ENCODE measurements at places on chromosomes 11 and 22. TPM values are rescaled to one million over a fixed set of nuclear protein-coding genes. Genes with fewer than 3 reads are reported as not detected.

MOGAT2 gene
- total RNA-seq, result not detected

TPBGL gene
- total RNA-seq, result not detected

OVCH2 gene
- not detected for total RNA-seq

TRIM34 gene
- not detected for total RNA-seq

NNMT gene
- 1,040 TPM for total RNA-seq

GGTLC3 gene
- not detected for total RNA-seq

PRSS23 gene
- 184 TPM for total RNA-seq

PGA5 gene
- 2.0 TPM for total RNA-seq

KRTAP5-5 gene
- total RNA-seq, result not detected

- no peaks in the 10 kb centered on the region for H3K27me3 ChIP-seq
- no peaks in the 10 kb centered on the region for H3K4me1 ChIP-seq
- H3K27ac ChIP-seq, result no peak overlapping the region
- H3K36me3 ChIP-seq, result no peaks in the 10 kb centered on the region
- no peak for DNase-seq
- no peak overlapping the region for H3K4me3 ChIP-seq
Measured at GRCh38 chr11:82711648-82712047, 22.0 kb downstream of the FAM181B start.

- H3K27me3 ChIP-seq, result no peaks in the 10 kb centered on the region
- no peak overlapping the region for H3K27ac ChIP-seq
- no peaks in the 10 kb centered on the region for H3K4me1 ChIP-seq
- DNase-seq, result no peak
Measured at GRCh38 chr11:6988506-6988905, 31.6 kb downstream of the ZNF214 start.

GRCh38 chr11:116457336-116458007 is 315.3 kb downstream of the BUD13 start:
- no peak overlapping the region for H3K27ac ChIP-seq
- H3K4me1 ChIP-seq, result no peaks in the 10 kb centered on the region
- no peaks in the 10 kb centered on the region for H3K27me3 ChIP-seq
- no peak for DNase-seq
- no peak overlapping the region for H3K4me3 ChIP-seq
- no peaks in the 10 kb centered on the region for H3K36me3 ChIP-seq

DNA sequence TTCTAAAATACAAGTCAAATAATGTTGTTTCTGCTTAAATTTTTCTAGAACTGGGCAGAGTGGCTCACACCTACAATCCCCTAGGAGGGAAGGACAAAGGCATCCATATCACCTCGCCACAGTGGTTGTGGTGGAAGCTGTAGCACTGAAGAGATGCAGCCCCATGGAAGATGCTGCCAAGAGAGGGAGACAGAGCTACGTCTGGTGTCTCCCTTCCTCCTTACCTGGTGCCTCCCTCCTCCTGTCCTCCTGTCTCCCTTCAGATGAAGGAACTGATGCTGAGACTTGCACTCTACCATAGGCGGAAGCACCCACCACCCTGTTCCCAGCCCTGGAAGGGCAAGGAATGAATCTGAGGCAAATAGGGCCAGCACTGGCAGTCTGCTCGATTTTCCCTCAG is 22.3 kb downstream of the MMP27 start:
- DNase-seq, result no peak
- H3K27me3 ChIP-seq, result no peaks in the 10 kb centered on the region
- H3K27ac ChIP-seq, result no peak overlapping the region
- H3K4me3 ChIP-seq, result no peak overlapping the region
- no peaks in the 10 kb centered on the region for H3K4me1 ChIP-seq

DNA sequence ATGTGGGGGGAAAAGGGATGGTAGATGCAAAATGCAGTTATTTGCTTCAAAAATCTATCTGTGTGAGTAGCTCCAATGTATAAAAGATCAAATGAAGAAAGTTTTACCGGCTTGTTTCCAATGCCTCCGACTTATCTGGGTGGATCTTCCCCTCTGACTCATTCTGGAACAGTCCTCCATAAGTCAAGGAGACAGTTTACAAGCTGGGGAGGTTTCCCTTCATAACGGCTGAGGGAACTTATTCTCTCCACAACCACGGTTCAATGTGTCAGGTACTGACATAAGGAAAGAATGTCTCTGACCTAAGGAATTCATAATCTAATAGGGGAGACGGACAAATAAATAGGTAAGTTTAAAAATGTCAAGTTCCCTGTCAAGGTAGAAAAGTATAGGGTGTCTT is 49.7 kb upstream of the BIRC3 start:
- no peaks in the 10 kb centered on the region for H3K4me1 ChIP-seq
- peak overlapping the region; percentile 35 for H3K27ac ChIP-seq
- peak; percentile 46 for DNase-seq
- H3K27me3 ChIP-seq, result no peaks in the 10 kb centered on the region

DNA sequence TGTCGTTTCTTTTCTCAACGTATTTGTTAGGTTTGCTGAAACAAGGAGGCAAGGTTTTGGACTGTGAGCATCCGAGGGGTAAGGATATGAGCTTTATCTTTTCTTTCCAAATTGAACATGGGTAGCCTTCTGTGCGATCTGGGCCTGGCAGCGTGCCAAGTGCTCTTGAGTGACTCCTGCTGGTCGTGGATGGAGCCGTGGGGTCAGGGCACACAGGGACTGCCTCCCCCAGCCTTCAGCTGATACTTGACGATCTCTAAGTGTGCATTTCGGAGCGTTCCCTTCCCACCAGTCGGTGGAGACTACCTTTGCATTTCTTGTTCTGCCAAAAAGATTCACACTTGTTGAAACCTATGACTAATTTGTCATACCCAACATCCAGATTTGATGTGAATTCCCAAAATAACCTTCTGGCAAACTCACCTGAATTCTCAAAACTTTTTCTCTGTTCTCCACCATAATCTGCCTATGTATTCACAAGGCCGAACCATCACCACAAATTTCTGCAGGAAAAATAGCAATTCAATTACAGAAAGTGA is 40.1 kb upstream of the CLMP start:
- H3K27ac ChIP-seq, result peak overlapping the region; percentile 59
- no peaks in the 10 kb centered on the region for H3K36me3 ChIP-seq
- H3K27me3 ChIP-seq, result no peaks in the 10 kb centered on the region
- H3K4me1 ChIP-seq, result no peaks in the 10 kb centered on the region
- peak; percentile 82 for DNase-seq
- no peak overlapping the region for H3K4me3 ChIP-seq

DNA sequence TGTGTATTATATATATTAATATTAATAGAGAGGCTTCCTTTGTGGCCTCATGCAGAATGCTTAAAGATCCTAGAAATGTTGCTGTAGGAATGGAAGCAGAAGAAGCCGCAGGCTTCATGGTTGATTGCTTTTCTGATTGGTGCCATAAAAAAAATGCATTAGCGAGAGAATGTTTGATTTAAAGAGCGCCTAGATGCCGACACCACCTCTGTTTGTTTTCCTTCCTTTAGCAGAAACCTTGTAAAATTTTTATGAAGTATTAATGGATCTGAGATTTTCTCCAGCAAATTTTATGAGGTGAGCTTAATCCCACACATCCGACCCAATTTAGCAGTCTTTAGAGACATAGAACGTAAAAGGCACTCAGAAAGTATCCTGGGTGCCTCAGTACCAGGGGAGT is 587.5 kb downstream of the NTM start:
- H3K27me3 ChIP-seq, result no peaks in the 10 kb centered on the region
- H3K4me3 ChIP-seq, result no peak overlapping the region
- H3K36me3 ChIP-seq, result no peaks in the 10 kb centered on the region
- no peaks in the 10 kb centered on the region for H3K4me1 ChIP-seq
- DNase-seq, result no peak

- H3K27ac ChIP-seq, result no peak overlapping the region
- H3K4me1 ChIP-seq, result no peaks in the 10 kb centered on the region
- H3K27me3 ChIP-seq, result no peaks in the 10 kb centered on the region
- no peaks in the 10 kb centered on the region for H3K36me3 ChIP-seq
Measured at GRCh38 chr11:64152841-64153691, 12.8 kb downstream of the MACROD1 start.

GRCh38 chr11:67030976-67031375 is 8.0 kb downstream of the SYT12 start:
- H3K36me3 ChIP-seq, result no peaks in the 10 kb centered on the region
- H3K27ac ChIP-seq, result no peak overlapping the region
- no peak for DNase-seq
- H3K4me1 ChIP-seq, result peaks cover 12% of the 10 kb centered on the region
- H3K27me3 ChIP-seq, result no peaks in the 10 kb centered on the region

DNA sequence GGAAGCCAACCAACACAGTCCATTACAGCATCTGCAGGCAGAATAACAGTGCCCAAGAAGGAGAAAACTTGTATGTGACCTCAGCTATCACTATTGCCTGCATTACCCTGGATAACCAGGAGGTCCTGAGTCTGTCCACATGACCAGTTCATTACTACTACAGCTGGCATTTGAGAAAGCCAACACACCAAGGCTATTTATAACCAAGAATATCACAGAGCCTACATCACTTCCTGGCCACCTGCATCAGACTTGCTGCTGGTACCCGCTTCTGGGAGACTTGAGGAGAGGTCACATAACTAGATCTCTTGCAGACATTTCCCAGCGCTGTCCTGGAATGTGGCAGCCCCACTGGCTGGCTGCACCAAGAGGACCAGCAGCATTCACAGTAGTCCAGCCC is 11.1 kb upstream of the OR56B4 start:
- no peaks in the 10 kb centered on the region for H3K4me1 ChIP-seq
- H3K36me3 ChIP-seq, result no peaks in the 10 kb centered on the region
- no peak for DNase-seq
- no peak overlapping the region for H3K4me3 ChIP-seq
- H3K27ac ChIP-seq, result no peak overlapping the region

DNA sequence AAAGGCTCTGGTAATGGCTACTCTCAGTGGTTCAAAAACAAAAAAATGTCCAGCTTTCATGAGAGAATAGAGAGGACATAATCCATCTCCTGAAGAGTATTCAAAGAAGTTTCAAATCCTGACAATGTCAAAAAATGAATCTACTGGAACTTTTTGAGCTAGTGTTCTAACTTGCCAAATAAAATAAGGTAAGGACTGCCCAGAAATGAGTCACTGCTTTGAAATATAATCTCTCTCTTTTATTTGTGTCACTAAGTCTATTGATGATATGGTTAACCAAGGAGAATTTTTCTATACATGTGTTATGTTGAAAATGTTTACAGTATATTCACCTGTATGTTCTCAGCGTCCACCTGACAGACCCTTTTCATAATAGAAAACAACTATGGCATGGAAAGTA is 3.4 kb downstream of the GUCY1A2 start:
- no peaks in the 10 kb centered on the region for H3K36me3 ChIP-seq
- peaks cover 4% of the 10 kb centered on the region for H3K27me3 ChIP-seq
- H3K4me1 ChIP-seq, result no peaks in the 10 kb centered on the region
- H3K27ac ChIP-seq, result no peak overlapping the region
- DNase-seq, result no peak

DNA sequence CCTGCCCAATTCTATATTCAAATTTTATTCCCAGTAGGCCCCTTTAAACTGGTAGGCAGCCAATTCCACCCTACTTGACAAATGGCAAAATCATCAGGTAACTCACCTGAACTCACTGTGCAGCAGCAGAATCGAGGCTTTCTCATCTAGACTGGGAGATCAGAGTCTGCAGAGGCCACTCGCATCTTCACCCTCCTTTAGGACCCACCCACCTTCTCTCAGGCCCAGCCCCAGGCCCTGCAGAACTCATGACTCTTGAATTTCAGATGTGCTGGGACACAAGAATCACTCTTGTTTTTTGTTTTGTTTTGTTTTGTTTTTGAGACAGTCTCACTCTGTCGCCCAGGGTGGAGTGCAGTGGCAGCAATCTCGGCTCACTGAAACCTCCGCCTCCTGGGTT is 38.8 kb downstream of the MICAL3 start:
- H3K4me1 ChIP-seq, result no peaks in the 10 kb centered on the region
- H3K36me3 ChIP-seq, result no peaks in the 10 kb centered on the region
- H3K27ac ChIP-seq, result no peak overlapping the region
- H3K4me3 ChIP-seq, result no peak overlapping the region
- no peaks in the 10 kb centered on the region for H3K27me3 ChIP-seq

- H3K4me3 ChIP-seq, result no peak overlapping the region
- H3K27ac ChIP-seq, result peak overlapping the region; percentile 97
- peaks cover 9% of the 10 kb centered on the region for H3K4me1 ChIP-seq
- DNase-seq, result peak; percentile 87
- H3K27me3 ChIP-seq, result no peaks in the 10 kb centered on the region
Measured at GRCh38 chr22:18068381-18068988, 9.3 kb upstream of the PEX26 start.

DNA sequence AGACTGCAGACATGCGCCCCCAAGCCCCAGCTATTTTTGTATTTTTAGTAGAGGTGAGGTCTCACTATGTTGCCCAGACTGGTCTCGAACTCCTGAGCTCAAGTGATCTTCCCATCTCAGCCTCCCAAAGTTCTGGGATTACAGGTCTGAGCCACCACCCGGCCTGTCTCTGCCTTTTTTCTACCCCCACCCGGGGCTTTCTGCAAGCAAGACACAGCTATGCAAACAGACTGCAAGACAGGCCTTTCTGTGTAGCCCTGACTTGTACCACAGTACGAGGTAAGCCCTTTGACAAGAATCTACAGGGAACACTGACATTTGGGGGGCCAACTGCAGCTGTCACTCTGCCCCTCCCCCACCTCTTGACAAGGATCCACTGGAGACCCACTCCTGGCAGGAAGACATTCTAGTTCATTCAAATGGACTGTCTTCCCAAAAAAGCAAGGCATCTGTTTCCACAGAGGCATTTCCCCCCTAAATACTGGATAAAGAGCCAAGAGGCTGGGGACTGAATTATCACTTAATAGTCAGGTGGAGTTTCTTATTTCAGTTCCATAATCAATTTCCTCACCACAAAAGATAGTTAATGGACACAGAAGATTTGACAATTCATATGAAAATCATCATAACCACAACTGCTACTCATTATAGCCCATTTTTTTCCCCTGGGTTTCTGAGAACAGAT is 118.2 kb downstream of the ABTB2 start:
- H3K27me3 ChIP-seq, result no peaks in the 10 kb centered on the region
- H3K4me1 ChIP-seq, result peaks cover 7% of the 10 kb centered on the region
- H3K4me3 ChIP-seq, result no peak overlapping the region
- H3K27ac ChIP-seq, result no peak overlapping the region

DNA sequence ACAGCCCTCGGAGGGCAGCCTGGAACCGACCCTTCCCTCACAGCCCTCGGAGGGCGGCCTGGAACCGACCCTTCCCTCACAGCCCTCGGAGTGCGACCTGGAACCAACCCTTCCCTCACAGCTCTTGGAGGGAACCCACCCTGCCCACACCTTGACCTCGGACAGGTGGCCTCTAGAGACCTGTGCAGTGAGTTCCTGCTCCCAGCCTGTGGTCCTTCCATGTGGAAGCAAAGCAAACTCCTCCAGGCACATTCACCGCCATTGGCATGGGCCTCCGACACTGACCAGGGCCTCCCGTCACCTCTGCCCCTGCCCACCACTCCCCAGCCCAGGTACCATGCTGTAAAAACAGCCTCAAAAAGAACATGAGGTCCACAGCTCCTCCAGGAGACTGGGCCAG is 272.1 kb downstream of the BRD1 start:
- peak; percentile 45 for DNase-seq
- no peaks in the 10 kb centered on the region for H3K4me1 ChIP-seq
- no peak overlapping the region for H3K4me3 ChIP-seq
- no peaks in the 10 kb centered on the region for H3K27me3 ChIP-seq
